Aorta (tissue), 5 donors: ENCODE measurements at places on chromosomes 12 and 14. TPM values are rescaled to one million over a fixed set of nuclear protein-coding genes. Genes with fewer than 3 reads are reported as not detected.

GRCh38 chr14:74516451-74517160 lies 23.0 kb downstream of the ISCA2 start:
- no peak overlapping the region for H3K4me3 ChIP-seq
- H3K36me3 ChIP-seq, result peaks cover 2% of the 10 kb centered on the region
- H3K4me1 ChIP-seq, result peaks cover 5% of the 10 kb centered on the region

- no peaks in the 10 kb centered on the region for H3K4me1 ChIP-seq
- H3K27ac ChIP-seq, result no peak overlapping the region
- H3K36me3 ChIP-seq, result no peaks in the 10 kb centered on the region
- DNase-seq, result no peak
- H3K27me3 ChIP-seq, result no peaks in the 10 kb centered on the region
- no peak overlapping the region for H3K4me3 ChIP-seq
Observed at GRCh38 chr14:86373886-86374285, 843.9 kb downstream of the FLRT2 start.

DNA sequence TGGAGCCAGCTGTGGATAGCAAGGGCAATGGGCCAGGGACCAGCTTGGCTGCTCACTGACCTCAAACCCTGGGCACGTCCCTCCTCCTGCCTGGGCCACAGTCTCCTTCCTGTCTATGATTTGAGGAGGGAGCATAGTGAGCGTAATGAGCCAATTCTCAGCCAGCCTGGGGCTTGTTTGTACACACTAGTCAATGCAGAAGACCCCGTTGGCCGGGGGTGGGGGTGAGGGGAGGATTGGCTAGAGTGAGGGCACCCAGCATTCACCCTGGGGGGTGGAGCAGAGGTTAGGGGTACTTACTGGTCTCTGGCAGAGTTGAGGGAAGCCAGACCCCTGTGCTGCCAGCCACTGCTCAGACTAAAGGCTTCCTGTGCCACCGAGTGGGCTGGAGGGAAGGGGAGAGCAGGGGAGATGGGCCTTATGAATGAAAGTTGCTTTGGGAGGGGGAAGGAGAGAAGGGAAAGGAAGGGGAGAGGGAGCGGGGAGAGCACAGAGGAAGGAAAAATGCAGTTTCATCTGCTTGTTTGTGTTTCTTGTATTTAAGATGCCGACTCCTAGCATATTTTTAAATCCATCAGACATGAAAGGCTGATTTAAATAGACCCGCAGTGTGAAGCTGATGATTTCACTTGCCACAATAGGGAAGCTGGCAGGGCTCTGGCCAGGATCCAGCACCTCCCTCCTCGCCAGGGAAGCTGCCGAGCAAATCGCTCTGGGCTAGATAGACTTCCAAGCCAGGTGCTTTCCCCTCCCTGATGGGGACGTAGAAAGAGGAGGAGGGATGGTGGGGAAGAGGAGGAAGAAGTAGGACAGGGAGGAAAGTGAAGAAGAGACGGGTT lies 114.0 kb downstream of the PRMT8 start:
- DNase-seq, result peak; percentile 72
- no peaks in the 10 kb centered on the region for H3K4me1 ChIP-seq
- H3K4me3 ChIP-seq, result no peak overlapping the region
- H3K27me3 ChIP-seq, result no peaks in the 10 kb centered on the region
- H3K36me3 ChIP-seq, result no peaks in the 10 kb centered on the region

DNA sequence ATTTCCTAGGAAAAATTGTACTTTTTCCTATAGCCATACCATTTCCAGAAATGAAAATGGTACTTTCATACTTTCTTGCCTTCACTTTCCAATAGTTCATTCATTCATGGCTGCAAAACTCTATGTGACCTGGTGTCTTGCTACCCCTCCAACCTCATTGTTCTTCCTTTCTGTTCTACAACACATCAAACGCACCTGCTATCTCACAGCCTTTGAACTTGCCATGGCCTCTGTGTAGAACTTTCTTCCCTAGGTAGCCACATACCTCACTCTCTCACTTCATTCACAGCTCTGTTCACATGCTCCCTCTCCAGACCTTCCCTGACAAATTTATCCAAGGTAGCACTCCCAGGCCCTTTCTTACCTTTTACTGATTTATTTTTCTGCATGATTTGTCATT lies 149.2 kb downstream of the DUSP6 start:
- H3K27me3 ChIP-seq, result no peaks in the 10 kb centered on the region
- no peak overlapping the region for H3K4me3 ChIP-seq
- DNase-seq, result no peak
- no peaks in the 10 kb centered on the region for H3K36me3 ChIP-seq
- no peak overlapping the region for H3K27ac ChIP-seq

The CLEC1B gene
- not detected for total RNA-seq
